ENCODE measurements at places on chromosomes 2 and 18.

DNA sequence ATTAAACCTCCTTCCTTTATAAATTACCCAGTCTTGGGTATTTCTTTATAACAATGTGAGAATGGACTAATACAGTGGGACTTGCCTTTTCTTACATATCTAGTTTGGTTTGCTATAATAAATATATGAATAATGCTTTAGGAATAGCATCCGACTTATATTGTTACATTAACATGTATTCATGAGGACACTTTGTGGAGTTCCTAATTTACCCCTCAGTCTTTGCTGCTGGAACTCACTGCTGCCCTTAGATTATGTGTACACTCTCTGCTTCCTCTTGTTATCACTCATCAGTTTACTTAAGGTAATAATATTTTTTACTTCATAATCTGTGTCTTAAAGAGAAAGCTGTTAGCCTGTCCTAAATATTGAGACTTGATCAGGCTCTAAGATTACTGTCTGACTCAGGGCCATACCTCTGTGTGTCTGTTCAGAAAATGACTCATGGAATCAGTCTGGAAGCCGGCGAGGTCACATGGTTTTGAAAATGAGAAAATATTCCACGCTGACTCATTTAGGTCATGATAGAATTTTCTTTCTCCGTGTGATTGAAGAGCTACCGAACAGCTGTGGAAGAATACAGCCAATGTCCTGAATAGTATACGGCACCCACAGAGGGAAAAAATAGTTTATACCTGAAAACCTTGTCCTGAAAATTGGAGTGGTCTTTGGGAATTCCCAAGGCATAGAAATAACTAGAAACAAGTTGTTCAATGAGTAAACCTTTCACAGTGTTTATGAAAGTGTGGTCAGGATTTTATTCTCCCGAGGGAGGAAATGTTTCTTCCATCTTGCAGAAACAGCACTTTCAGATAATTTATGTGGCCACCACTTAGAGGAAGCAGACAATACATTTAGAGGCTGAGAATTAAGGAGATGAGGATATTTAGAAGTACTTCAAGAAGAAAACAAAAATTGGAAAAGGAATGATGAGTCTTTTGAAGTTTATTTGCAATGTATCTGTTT is 156.4 kb downstream of the DSEL start:
- DNase-seq: no peak

- DNase-seq: no peak
Observed at GRCh38 chr2:121167411-121167810, 117.6 kb downstream of the TFCP2L1 start.

DNA sequence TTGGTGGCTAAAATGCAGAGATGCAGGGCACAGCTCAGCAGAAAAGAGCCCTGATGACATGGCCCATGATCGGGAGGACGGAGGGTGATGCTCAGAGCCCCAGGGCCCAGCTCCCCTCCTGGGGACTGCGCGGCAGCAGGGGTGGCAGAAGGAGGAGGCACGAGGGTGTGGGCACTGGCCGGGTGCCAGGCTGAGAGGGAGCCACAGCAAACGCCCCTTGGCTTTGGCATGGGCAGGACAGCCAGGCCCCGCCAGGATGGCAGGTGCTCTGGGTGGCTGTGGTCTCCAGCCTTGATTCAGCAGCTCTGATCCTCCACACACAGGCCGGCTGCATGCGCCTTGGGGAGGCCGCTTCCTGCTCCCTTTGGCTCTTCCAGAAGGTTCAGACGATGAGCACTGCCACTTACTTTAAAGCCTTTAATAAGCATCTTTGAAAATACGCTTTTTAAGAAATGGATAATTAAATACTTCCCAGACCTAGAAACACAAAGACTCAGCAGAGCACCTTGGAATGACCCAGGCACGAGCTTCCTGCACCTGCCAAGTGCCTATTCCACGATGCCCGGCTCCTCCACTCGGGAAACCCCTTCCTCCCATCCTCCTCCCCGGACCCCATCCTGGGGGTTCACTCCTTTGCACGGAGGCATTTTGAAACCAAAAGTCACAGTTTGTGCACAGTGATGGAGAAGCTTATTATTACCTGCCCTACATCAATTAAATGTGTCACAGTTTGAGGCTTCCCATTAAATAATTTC is 78.5 kb upstream of the SNTG2 start:
- DNase-seq: no peak

GRCh38 chr2:28695245-28695647 is 56.4 kb upstream of the PPP1CB start:
- no peak for DNase-seq

- no peak for DNase-seq
Observed at GRCh38 chr2:172213116-172213860, 110.6 kb upstream of the DLX2 start.
